ENCODE measurements at places on chromosomes 11 and 22.

DNA sequence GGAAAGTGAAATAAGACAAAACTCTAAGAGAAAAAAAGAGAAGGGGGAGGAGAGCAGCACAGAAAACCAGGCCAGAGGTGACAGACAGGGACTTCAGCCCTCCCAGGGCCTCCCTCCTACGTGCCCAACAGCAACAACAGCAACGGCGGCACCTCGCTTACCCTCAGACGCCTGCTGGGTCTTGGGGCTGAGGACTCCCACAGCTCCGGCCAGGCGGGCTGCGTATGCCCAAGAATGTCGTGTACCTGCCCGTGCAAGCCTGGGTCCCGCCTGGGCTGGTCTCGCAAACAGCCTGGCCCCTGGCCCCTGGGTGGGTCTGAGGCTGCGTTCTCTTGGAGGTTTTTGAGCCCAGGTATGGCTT, 30.5 kb downstream of the ARAP1 start:
- no peak for DNase-seq

GRCh38 chr11:58254936-58255335, 13.1 kb downstream of the OR10W1 start:
- DNase-seq: no peak

DNA sequence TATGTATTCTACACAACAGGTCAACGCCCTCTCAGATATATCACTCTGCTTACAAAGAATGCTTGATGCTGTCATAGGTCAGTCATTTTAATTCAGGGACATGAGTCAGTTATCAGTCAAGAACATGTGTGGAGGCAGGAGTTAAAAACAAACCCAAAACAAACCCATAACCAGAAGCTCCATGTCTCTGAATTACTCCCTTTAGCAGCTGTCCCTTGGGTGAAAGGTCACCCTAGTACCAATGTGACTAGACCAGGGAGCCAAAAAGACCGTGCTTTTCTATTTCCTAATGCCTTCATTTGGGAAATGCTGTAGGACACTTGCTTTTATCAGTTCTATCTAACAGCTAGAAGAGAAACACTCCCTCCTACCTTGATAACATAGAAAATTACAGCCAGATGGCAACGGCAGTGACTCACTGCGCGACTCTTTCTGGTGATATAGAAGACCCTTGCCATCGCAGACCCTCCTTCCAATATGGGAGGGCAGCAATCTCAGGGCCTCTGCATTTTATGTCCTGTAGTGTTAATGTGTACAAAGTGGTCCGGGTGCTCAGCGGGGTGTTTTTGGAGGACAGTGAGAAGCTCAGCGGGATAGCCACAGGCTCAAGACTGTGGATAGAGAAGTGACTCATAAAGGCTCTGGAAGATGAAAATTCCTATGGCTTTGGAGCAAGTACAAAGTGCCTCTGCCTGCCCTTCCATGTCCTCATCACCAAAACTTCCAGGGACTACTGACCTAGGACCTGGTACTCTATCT, 24.8 kb downstream of the APOL5 start:
- DNase-seq: no peak

- DNase-seq: no peak
These were observed 57.9 kb downstream of the TRIM29 start for GRCh38 chr11:120079750-120080610.

DNA sequence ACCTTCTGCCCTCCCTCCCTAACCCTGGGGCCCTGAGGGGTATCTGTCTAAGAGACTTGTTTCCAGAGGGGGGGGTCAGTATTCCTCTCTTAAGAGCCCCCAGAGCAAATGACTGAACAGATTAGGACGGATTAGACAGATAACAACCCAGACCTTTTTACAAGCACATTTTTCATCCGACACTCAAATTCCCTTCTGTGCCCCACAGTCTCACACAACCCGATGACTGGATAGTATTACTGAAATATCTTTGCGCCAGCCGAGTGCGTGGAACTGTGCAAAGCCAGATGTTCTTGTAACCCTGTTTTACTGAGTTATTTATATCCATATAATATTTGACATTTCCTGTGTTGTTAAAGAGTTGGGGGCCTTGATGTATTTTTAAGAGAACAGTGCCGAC, 30.9 kb upstream of the FLI1 start:
- DNase-seq: no peak

DNA sequence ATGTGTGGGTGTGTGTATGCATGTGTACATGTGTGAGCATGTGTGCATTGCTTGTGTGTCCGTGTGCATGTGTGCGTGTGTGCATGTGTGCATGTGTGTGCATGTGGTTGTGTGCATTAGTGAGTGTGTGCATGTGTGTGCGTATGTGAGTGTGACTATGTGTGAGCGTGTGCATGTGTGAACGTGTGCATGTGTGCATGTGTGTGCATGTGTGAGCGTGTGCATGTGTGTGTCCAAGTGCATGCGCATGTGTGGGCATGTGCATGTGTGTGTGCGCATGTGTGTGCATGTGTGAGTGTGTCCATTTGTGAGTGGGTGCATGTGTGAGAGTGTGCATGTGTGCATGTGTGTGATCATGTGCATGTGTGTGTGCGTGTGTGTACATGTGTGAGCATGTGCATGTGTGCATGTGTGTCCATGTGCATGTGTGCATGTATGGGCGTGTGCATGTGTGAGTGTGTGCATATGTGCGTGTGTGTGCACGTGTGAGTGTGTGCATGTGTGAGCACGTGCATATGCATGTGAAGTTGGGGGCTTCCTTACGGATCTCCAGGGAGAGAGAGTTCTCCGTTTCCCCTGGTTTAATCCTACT, 95.8 kb downstream of the ST3GAL4 start:
- no peak for DNase-seq

- DNase-seq: no peak
These were observed 32.7 kb downstream of the METTL15 start for GRCh38 chr11:28140689-28141455.

DNA sequence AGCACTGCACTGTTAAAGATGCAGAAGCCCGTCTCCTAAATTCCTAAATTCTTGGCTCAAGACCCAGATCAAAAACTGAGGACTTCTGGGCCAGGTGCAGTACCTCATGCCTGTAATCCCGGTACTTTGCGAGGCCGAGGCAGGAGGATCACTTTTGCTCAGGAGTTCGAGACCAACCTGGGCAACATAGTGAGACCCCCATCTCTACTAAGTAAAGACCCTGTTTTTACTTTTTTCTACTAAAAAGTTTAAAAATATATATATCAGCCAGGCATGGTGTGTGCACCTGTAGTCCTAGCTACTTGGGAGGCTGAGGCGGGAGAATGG, 29.7 kb downstream of the PDGFB start:
- no peak for DNase-seq
